Hepatocyte (in vitro differentiated cells): ENCODE measurements at places on chromosomes 5 and 9. TPM values are rescaled to one million over a fixed set of nuclear protein-coding genes. Genes with fewer than 3 reads are reported as not detected.
A peak's percentile ranks its signal among the peaks of the same experiment; 100 is the strongest.

DNA sequence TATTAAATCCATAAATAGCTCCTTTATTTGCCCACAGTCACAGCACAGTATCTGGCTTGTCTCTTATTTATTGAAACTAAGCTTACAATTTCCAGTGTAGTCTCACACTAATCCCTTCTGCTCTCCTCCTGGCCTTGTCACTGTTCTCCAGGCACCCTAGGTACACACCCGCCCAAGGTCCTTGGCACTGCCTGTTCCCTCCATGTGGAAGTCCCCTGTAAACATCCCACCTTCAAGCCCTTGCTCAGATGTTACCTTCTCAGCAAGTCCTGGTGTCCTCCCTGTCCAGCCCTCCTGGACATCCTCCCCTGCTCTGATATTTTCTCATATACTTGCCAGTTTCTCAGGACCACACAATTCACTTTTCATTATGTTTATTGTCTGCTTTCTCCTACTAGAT, 44.2 kb upstream of the CFAP157 start:
- H3K4me3 ChIP-seq: no peak overlapping the region
- no peak overlapping the region for H3K27ac ChIP-seq
- H3K27me3 ChIP-seq: no peaks in the 10 kb centered on the region
- peaks cover 9% of the 10 kb centered on the region for H3K4me1 ChIP-seq

DNA sequence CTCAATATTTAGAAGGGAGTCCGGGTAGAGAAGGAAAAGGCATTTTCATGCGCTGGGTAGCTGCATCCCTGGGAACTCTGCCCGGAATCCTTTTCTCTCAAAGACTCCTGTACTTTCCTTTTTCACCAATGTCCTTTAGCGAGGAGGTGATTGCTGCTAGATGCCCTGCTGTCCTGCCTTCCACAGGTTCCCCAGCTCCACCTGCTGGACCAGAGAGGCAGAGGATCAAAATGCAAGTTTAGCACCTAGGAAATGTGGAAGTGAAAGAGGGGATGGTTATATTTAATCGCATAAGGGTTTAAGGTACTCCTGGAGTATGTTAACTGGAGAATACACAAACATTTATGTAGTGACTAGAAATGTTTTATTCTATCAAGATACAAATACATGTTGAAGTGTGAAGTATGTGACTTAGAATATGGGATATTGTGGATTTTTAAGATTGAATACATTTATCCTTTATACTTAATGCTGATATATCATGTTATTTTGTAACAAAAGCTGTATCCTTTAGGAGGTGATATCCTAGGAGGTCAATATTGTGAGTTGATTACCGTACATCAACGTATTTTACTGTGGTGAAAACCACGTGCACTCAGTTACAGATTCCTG, 145.7 kb downstream of the ARHGAP26 start:
- H3K27ac ChIP-seq: no peak overlapping the region
- peak; percentile 64 for DNase-seq
- H3K36me3 ChIP-seq: no peaks in the 10 kb centered on the region
- H3K27me3 ChIP-seq: no peaks in the 10 kb centered on the region

C9orf40 gene
- 11.1 and 17.4 TPM in 2 replicates for polyA plus RNA-seq

DNA sequence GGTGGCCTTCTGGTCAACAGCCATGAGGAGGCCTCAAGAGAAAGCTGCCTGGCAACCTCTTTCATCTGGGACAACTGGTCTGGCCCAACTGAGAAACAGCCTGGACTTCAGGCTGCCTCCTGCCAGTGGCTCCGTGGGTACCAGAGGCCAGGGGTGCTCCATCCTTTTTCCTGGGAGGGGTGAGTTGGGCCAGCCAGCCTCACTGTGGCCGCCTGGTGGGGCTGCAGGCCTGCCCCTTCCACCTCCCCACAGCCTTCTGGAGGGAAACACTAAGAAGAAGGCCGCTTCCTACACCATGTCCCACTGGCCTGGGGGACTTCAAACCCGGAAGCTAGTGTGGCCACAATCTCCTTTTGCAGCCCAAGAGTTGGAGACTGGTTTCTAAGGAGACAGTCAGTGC, 13.8 kb upstream of the NKD2 start:
- peak; percentile 1 for DNase-seq
- H3K27me3 ChIP-seq: no peaks in the 10 kb centered on the region
- no peak overlapping the region for H3K4me3 ChIP-seq
- H3K27ac ChIP-seq: no peak overlapping the region
- peaks cover 17% of the 10 kb centered on the region for H3K4me1 ChIP-seq
- no peaks in the 10 kb centered on the region for H3K36me3 ChIP-seq

IL11RA gene
- 91.8 and 97.2 TPM in 2 replicates for polyA plus RNA-seq

GRCh38 chr5:79974886-79975285, 16.2 kb downstream of the MTX3 start:
- no peaks in the 10 kb centered on the region for H3K36me3 ChIP-seq
- H3K27ac ChIP-seq: no peak overlapping the region
- no peaks in the 10 kb centered on the region for H3K27me3 ChIP-seq
- no peak overlapping the region for H3K4me3 ChIP-seq

GRCh38 chr5:19975795-19976194, 12.2 kb downstream of the CDH18 start:
- no peak overlapping the region for H3K4me3 ChIP-seq
- no peaks in the 10 kb centered on the region for H3K4me1 ChIP-seq
- no peaks in the 10 kb centered on the region for H3K36me3 ChIP-seq
- H3K27me3 ChIP-seq: no peaks in the 10 kb centered on the region

GRCh38 chr5:59099995-59100345, 517.1 kb downstream of the RAB3C start:
- H3K4me1 ChIP-seq: peaks cover 23% of the 10 kb centered on the region
- no peak overlapping the region for H3K4me3 ChIP-seq
- no peaks in the 10 kb centered on the region for H3K27me3 ChIP-seq
- no peak for DNase-seq

GRCh38 chr9:88953381-88954029, 37.8 kb upstream of the S1PR3 start:
- no peak overlapping the region for H3K4me3 ChIP-seq
- no peaks in the 10 kb centered on the region for H3K36me3 ChIP-seq
- no peak overlapping the region for H3K27ac ChIP-seq
- no peak for DNase-seq
- H3K4me1 ChIP-seq: peaks cover 20% of the 10 kb centered on the region

BSPRY gene
- 12.0 TPM in 2 replicates for polyA plus RNA-seq

SMC5 gene
- 14.5 and 14.9 TPM in 2 replicates for polyA plus RNA-seq

FGF10 gene
- 2.9 and 5.1 TPM in 2 replicates for polyA plus RNA-seq

SH3TC2 gene
- polyA plus RNA-seq: 1.3 and 2.2 TPM in 2 replicates

GRCh38 chr5:103943230-103943629, 380.6 kb upstream of the NUDT12 start:
- no peaks in the 10 kb centered on the region for H3K36me3 ChIP-seq
- H3K27me3 ChIP-seq: no peaks in the 10 kb centered on the region
- DNase-seq: no peak
- H3K4me3 ChIP-seq: no peak overlapping the region

- H3K4me1 ChIP-seq: no peaks in the 10 kb centered on the region
- no peaks in the 10 kb centered on the region for H3K36me3 ChIP-seq
- H3K4me3 ChIP-seq: no peak overlapping the region
- H3K27me3 ChIP-seq: no peaks in the 10 kb centered on the region
Measured at GRCh38 chr5:27403243-27403882, 365.0 kb upstream of the CDH9 start.

ZCCHC7 gene
- polyA plus RNA-seq: 12.2 and 12.3 TPM in 2 replicates

GRCh38 chr9:133495327-133496293, 16.7 kb upstream of the SLC2A6 start:
- H3K36me3 ChIP-seq: no peaks in the 10 kb centered on the region
- H3K4me1 ChIP-seq: peaks cover 5% of the 10 kb centered on the region
- no peaks in the 10 kb centered on the region for H3K27me3 ChIP-seq
- DNase-seq: no peak
- H3K27ac ChIP-seq: no peak overlapping the region

GRCh38 chr9:94817291-94818177, 91.0 kb downstream of the AOPEP start:
- H3K36me3 ChIP-seq: no peaks in the 10 kb centered on the region
- H3K27ac ChIP-seq: peak overlapping the region; percentile 88
- no peak for DNase-seq
- no peak overlapping the region for H3K4me3 ChIP-seq
- H3K27me3 ChIP-seq: no peaks in the 10 kb centered on the region

DNA sequence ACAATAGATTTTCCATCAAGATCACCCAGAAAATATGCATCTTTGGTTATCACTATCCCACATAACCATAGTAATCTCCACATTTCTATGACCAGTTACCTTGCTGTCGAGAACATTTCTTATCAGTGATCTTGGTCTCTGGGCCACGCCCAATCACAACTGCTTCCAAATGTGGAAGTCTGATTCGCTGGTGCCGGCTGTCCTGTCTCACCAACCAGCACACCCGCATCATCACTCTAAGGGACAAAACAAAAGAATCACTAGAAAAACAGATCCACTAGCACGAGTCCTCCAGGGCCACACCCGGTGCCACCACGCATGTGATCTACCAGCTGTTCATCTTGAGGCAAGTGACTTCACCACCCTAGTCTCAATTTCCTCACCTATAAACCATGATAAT, 11.8 kb downstream of the APTX start:
- H3K4me1 ChIP-seq: peaks cover 13% of the 10 kb centered on the region
- no peaks in the 10 kb centered on the region for H3K36me3 ChIP-seq
- no peaks in the 10 kb centered on the region for H3K27me3 ChIP-seq
- no peak overlapping the region for H3K27ac ChIP-seq
- no peak for DNase-seq
- H3K4me3 ChIP-seq: no peak overlapping the region

- H3K27ac ChIP-seq: no peak overlapping the region
- no peak overlapping the region for H3K4me3 ChIP-seq
- no peaks in the 10 kb centered on the region for H3K27me3 ChIP-seq
- no peaks in the 10 kb centered on the region for H3K4me1 ChIP-seq
- H3K36me3 ChIP-seq: no peaks in the 10 kb centered on the region
Measured at GRCh38 chr9:85871008-85871407, 69.9 kb upstream of the NAA35 start.

- H3K36me3 ChIP-seq: no peaks in the 10 kb centered on the region
- DNase-seq: peak; percentile 57
- no peaks in the 10 kb centered on the region for H3K27me3 ChIP-seq
Measured at GRCh38 chr9:129968690-129969485, 74.1 kb downstream of the FNBP1 start.

- H3K4me3 ChIP-seq: no peak overlapping the region
- H3K36me3 ChIP-seq: no peaks in the 10 kb centered on the region
- no peaks in the 10 kb centered on the region for H3K27me3 ChIP-seq
- H3K27ac ChIP-seq: no peak overlapping the region
- H3K4me1 ChIP-seq: no peaks in the 10 kb centered on the region
Measured at GRCh38 chr9:82512728-82513127, 524.2 kb downstream of the SPATA31D1 start.

DNA sequence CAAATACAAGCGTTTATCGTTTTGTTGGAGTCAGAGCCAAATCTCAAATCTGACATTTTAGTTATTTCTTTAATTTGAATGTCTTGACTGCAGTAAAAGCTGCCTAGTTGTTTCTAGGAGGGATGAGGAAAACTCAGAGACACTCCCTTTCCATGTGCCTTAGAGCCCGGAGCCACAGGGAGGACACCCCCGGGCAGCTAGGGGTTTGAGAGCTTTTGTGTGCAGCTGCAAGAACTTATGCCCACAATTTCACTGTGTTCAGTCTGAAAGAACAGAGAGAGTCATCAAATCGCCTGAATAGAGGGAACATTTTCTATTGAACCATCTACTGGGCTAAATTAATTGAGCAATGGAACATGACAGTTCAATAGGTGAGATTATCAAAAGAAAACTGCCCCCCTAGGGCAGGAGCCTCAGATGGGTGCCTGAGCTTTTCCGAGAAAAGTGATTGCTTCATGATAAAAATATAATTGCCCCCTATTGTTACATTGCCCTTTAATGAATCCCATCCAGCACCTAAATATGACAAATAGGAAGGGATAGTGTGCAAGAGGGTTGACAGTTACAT, 709.3 kb upstream of the RGMB start:
- H3K27ac ChIP-seq: no peak overlapping the region
- H3K4me1 ChIP-seq: no peaks in the 10 kb centered on the region
- no peak for DNase-seq
- H3K27me3 ChIP-seq: no peaks in the 10 kb centered on the region

RXRA gene
- 34.3 and 41.6 TPM in 2 replicates for polyA plus RNA-seq

- no peaks in the 10 kb centered on the region for H3K27me3 ChIP-seq
- no peaks in the 10 kb centered on the region for H3K36me3 ChIP-seq
- H3K4me1 ChIP-seq: peaks cover 21% of the 10 kb centered on the region
- peak overlapping the region; percentile 79 for H3K27ac ChIP-seq
Measured at GRCh38 chr5:154794525-154795234, 39.5 kb downstream of the LARP1 start.

GRCh38 chr5:56434986-56435385, 201.9 kb upstream of the ANKRD55 start:
- H3K4me1 ChIP-seq: peaks cover 7% of the 10 kb centered on the region
- H3K27me3 ChIP-seq: no peaks in the 10 kb centered on the region
- DNase-seq: no peak
- no peaks in the 10 kb centered on the region for H3K36me3 ChIP-seq

GRCh38 chr5:69276422-69277174, 41.9 kb downstream of the CDK7 start:
- H3K27me3 ChIP-seq: no peaks in the 10 kb centered on the region
- peak; percentile 44 for DNase-seq
- no peaks in the 10 kb centered on the region for H3K4me1 ChIP-seq

FAM151B gene
- polyA plus RNA-seq: 0.94 and 1.9 TPM in 2 replicates

- H3K27me3 ChIP-seq: no peaks in the 10 kb centered on the region
- peak; percentile 37 for DNase-seq
- peak overlapping the region; percentile 65 for H3K27ac ChIP-seq
- H3K36me3 ChIP-seq: no peaks in the 10 kb centered on the region
Measured at GRCh38 chr9:87862536-87863268, 20.0 kb upstream of the SPATA31E1 start.

TTC16 gene
- not detected in 2 replicates for polyA plus RNA-seq

- peak; percentile 20 for DNase-seq
- H3K27ac ChIP-seq: no peak overlapping the region
- no peaks in the 10 kb centered on the region for H3K27me3 ChIP-seq
- no peak overlapping the region for H3K4me3 ChIP-seq
- no peaks in the 10 kb centered on the region for H3K4me1 ChIP-seq
- H3K36me3 ChIP-seq: no peaks in the 10 kb centered on the region
Measured at GRCh38 chr5:73139485-73139884, 19.1 kb downstream of the TMEM171 start.

DNA sequence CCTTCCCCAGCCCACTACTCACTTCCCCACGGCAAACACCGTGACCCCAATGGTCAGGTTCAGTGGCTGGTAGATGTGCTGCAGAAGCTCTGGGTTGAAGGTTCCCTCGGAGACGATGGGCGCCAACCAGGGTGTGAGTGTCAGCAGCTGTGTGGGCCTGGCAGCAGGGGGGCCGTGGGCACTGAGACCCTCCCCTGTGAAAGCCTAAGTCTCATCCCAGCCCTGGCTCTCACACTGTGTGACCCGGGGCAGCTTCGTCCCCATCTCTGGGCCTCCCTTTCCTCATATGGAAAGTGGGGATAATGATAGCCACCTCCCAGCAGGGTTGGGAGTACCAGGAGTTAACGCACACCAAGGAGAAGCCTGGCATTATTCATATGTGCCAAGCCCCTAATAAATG, 8.6 kb downstream of the GBGT1 start:
- H3K27me3 ChIP-seq: no peaks in the 10 kb centered on the region
- no peak for DNase-seq
- H3K4me1 ChIP-seq: no peaks in the 10 kb centered on the region
- H3K4me3 ChIP-seq: no peak overlapping the region

PPP2R2B gene
- 3.2 and 5.1 TPM in 2 replicates for polyA plus RNA-seq

GALT gene
- polyA plus RNA-seq: 119 and 121 TPM in 2 replicates

- peaks cover 21% of the 10 kb centered on the region for H3K4me1 ChIP-seq
- peak overlapping the region; percentile 100 for H3K27ac ChIP-seq
- peak overlapping the region; percentile 60 for H3K4me3 ChIP-seq
- no peaks in the 10 kb centered on the region for H3K36me3 ChIP-seq
Measured at GRCh38 chr5:65924366-65925043, 1.9 kb upstream of the ERBIN start.
